Tibial artery (tissue), 4 donors: ENCODE measurements at places on chromosomes 12 and 14.
A peak's percentile ranks its signal among the peaks of the same experiment; 100 is the strongest.

DNA sequence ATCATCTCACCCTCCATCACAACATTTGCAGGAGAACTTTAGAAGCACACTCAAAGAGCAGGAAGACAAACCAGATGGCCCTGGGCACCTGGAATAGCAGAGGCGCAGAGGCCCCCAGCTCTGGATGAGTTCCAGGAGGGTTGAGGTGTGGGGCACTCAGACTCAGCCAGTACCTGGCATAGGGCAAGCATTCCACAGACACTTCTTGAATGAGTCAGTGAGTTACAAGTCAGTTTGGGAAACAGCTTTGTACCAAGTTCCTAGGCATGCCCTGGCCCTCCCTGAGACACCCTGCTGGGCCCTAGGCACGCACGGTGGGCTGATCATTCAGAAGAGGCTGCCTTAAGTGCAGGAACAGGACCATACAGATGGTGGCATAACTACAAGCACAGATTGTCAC is 54.3 kb downstream of the MAP3K9 start:
- no peak for DNase-seq

- no peak for DNase-seq
Observed at GRCh38 chr12:71041476-71041875, 116.3 kb downstream of the TSPAN8 start.

DNA sequence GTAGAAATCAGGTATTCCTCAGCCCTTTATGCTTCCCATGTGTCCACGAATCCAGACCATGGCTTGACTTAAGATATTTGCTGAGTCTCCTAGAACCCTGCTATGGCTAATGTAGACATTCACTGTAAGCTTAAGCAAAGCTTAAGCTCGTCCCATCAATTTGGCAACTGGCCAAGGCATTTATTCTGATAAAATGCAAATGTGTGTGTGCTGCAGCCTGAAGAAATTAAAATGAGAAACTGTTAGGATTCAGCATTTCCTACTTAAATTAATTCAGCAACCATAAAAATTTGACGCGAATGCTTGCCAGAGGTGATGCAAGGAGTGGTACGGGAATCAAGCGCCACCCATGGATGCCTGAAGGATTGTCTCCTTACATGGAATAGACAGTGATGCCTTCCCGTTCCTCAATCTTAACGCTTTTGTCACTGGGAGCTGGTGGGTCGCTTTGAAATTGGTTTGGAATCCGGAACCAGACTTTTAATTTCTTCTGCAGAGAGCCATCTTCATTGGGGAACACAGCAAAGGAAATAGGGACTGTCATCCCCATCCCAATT is 13.2 kb downstream of the HEBP1 start:
- DNase-seq, result no peak

GRCh38 chr12:117063162-117063911 is 35.9 kb downstream of the TESC start:
- peak; percentile 30 for DNase-seq

GRCh38 chr14:74267588-74267987 is 28.3 kb downstream of the VSX2 start:
- no peak for DNase-seq

- no peak for DNase-seq
Observed at GRCh38 chr14:35124127-35124526, 1.8 kb downstream of the PRORP start.

- no peak for DNase-seq
Observed at GRCh38 chr12:45475594-45475993, 253.9 kb upstream of the ARID2 start.

DNA sequence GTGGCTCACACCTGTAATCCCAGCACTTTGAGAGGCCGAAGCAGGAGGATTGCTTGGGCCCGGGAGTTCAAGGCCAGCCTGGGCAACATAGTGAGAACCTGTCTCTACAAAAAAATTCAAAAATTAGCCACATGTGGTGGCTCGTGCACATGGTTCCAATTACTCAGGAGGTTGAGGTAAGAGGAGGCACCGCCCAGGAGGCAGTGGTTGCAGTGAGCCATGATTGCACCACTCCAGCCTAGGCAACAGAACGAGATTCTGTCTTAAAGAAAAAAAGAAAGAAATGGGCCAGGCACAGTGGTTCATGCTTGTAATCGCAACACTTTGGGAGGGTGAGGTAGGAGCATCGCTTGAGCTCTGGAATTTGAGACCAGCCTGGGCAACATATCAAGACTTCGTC is 33.5 kb downstream of the MAP1LC3B2 start:
- DNase-seq, result peak; percentile 42

- DNase-seq, result no peak
Observed at GRCh38 chr14:100651999-100652508, 64.8 kb upstream of the BEGAIN start.

DNA sequence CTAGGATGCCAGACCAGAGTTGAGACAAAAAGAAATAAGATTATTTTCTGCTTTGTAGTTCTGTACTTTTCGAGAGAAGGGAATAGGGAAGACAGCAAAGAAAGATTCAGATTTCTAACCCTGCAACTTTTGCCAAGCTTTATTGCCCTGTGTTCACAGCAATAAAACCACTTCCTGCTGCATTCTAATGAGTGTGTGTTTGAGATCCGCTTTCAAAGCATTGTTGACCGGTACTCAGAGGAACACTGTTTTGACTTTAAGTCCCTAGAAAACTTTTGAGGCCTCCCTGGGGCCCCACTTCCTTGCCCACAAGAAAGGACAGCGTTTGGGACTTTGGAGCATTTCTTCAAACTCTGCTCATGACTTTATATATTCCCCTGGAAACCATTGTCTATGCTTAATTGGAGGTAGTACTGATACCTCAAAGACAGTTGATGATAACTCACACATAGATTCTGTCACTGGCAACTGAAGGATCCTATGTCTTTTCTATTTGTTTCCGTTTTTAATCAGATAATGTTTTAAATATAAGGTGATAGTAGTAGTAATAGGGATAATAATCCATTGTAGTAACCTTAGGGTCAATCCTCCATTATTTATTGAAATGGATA is 1.3 kb downstream of the RNASE6 start:
- no peak for DNase-seq

DNA sequence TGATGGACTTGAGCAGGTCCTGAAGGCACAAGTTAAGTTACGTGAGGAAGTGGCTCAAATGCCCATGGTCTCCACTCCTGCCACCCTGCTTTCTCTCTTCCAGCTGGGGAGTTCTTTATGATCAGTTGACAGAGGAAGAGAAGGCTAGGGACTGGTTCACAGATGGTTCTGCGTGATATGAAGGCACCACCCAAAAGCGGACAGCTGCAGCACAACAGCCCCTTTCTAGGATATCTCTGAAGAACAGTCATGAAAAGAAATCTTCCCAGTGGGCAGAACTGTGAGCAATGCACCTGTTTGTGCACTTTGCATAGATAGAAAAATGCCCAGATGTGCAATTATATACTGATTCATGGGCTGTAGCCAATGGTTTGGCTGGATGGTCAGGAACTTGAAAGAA is 162.4 kb upstream of the FSCB start:
- no peak for DNase-seq

DNA sequence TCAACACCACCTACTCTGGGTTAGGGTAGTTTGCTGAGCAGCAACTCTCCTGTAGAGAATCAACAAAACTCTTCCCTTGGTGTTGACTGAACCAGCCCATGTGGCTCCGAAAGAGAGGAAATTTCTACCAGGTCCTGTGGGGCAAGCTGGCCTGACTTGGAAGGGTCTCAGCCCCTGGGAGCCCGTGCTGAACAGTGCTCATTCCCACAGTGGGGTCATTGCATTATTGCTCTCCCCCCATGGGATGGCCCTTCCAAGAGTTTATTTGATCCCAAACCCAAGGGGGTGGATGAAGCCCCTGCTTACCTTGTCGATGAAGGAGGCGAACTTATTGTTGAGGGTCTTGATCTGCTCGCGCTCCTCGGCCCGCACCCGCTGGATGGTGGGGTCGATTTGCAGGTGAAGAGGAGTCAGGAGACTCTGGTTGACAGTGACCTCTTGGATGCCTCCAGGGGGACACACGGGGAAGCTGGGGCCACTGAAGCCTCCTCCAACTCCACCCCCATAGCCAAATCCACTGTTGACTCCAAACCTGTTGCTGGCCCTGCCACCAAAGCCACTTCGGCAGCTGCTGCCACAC is 580 bp downstream of the KRT75 start:
- no peak for DNase-seq

DNA sequence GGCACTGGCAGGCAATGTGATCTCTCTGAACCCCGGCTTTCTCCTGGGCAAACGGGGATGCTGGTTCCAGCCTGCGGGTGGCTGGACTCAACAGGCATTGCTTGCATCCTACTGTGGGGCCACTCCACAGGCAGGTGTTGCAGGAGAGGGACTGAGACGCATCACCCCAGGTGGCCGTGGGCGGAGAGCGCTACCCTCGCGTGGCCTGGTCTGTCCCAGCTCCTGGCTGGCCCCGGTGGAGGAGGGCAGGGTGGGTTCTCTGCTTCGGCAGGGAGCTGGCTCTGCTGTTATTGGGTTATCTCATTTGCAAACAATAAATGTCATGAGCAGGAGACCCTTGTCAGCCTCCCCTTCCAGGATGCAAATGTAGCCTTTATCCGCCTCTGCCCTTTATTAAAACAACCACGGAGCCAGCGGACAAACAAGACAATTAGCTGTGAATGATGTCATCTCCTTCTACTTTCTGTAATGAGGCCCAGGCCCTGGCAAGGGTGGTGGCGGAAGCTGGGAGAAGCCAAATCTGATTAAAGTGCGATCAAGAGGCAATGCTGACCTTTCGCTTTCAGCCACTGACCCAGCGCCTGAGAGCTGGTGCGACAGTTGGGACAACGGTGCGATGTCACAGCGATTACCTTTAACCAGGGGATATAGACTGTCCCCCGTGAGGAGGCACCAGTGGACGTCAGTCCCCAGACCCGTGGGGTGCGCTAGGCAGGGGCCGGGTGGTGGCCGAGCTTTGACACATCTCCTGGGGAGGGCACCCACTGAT is 161.8 kb downstream of the KIF26A start:
- DNase-seq, result peak; percentile 31

GRCh38 chr12:31440586-31440985 is 114.6 kb upstream of the SINHCAF start:
- no peak for DNase-seq

- no peak for DNase-seq
Observed at GRCh38 chr14:96088481-96088880, 49.3 kb downstream of the C14orf132 start.

DNA sequence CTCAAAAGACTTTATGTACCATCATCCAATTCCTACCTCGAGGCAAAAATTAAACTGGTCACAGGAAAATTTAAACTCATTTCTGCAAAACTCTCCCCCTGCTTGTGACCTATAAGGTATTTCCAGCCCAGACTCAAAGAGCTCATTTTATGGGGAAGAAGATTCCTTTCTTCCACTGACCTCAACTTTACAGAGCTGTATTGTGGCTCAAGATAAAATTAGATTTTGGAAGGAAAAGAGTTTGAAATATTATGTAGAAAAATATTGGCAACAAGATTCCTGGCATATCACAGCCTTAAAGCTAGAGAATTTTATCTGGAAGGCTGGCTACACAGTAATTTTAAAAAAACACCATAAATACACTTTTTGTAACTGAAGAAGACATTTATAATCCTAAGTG is 91.7 kb downstream of the STXBP6 start:
- no peak for DNase-seq

DNA sequence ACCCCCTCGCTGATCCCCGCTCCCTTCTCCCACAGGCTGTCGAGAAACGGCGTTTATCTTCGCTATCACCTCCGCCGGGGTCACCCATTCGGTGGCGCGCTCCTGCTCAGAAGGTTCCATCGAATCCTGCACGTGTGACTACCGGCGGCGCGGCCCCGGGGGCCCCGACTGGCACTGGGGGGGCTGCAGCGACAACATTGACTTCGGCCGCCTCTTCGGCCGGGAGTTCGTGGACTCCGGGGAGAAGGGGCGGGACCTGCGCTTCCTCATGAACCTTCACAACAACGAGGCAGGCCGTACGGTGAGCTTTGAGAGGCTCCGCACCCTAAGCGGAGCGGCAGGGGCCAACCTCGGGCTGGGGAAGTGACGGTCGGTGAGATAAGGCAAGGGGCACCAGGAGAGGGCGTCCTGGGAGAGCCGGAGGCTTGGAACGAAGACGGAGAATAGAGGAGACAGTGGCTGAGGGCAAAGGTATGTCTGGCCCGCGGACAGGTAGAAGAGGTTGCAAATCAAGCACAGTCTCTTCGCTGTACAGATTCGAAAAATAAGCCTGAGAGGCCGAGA is 2.3 kb downstream of the WNT1 start:
- no peak for DNase-seq
